ENCODE measurements at places on chromosomes 6 and 20. TPM values are rescaled to one million over a fixed set of nuclear protein-coding genes. Genes with fewer than 3 reads are reported as not detected.

CALHM4 gene
- not detected for total RNA-seq

MCHR2 gene
- total RNA-seq = not detected

RCAN2 gene
- 0.74 TPM for total RNA-seq

L3MBTL1 gene
- 15.3 TPM for total RNA-seq

COL20A1 gene
- not detected for total RNA-seq

SPDEF gene
- not detected for total RNA-seq

ZNF165 gene
- total RNA-seq = 2.1 TPM

C20orf144 gene
- 0.23 TPM for total RNA-seq

SNAP25 gene
- total RNA-seq = 0.12 TPM

BLTP3A gene
- 11.1 TPM for total RNA-seq

EYA2 gene
- not detected for total RNA-seq

CSNK2A1 gene
- 202 TPM for total RNA-seq

RPL7L1 gene
- 125 TPM for total RNA-seq

BNIP5 gene
- not detected for total RNA-seq

GPR63 gene
- 0.41 TPM for total RNA-seq

- no peak for DNase-seq
Measured at GRCh38 chr6:7242835-7243178, 70.2 kb downstream of the SSR1 start.

GRCh38 chr20:58634521-58635278 is 16.4 kb upstream of the STX16 start:
- DNase-seq = peak; percentile 54

- no peak for DNase-seq
Measured at GRCh38 chr6:134182528-134182927, 130.1 kb upstream of the SLC2A12 start.

DNA sequence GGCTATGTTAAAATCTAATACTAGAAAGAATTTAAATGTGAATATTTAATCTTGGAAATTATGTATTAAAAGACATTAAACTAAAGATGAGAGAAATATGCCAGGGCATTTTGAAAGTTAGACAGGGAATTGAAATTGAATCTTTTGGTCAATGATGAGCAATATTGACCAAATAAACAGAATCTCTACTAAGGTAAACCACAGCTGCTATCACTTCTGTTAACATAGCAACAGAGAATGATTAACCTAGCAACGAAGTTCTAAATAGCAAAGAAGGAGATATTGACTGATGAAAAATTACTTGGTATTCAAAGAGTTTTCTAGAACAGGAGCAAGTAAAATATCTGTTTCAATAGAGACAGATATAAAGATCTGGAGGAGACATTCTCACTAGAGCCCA is 45.2 kb upstream of the RSPO3 start:
- DNase-seq = no peak

DNA sequence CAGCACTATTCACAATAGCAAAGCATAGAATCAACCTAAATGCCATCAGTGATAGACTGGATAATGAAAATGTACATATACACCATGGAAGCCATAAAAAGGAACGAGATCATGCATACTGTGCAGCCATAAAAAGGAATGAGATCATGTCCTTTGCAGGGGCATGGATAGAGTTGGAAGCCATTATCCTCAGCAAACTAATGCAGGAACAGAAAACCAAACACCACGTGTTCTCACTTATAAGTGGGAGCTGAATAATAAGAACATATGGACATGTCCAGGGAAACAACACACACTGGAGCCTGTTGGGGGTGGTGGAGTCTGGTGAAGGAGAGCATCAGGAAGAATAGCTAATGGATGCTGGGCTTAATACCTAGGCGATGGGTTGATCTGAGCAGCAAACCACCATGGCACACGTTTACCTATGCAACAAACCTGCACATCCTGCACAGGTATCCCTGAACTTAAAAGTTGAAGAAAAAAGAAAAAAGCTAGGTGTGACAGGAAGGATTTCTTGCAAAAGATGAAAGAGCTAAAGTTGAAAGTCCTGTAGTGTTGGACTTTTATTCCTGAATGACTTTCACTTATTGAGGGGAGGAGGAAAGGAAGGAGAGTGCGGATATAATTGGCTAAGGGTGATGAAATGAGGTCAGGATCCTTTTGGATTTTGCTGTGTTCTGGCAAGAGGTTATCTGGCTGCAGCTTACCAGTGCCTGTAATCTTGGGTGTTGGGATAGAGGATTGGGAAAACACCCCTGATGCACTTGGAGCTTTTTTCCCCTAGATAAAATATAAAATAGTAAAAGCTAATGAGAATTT is 8.5 kb downstream of the TRMT11 start:
- no peak for DNase-seq

DNA sequence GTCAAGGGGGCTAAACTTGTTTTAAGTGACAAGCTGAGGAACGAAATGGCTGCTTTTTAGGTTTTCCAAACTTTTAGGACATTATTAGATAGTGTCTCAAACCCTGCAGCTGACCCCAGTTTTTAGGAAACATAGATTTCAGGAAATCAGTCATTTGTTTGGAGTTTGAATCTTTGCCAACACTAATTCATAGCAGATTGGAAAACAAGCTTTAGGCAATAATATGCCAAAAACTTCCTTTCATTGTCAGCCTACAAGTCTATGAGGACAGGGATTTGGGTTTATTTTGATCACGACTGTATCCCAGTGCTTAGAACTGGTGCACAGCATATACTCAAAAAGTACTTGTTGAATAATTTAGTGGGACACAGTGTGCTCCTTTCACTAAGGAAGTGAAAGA is 123.2 kb downstream of the TINAG start:
- DNase-seq = no peak

GRCh38 chr6:54060286-54060685 is 51.0 kb upstream of the MLIP start:
- DNase-seq = no peak

- no peak for DNase-seq
Measured at GRCh38 chr6:14867802-14868201, 378.1 kb upstream of the JARID2 start.

- DNase-seq = peak; percentile 8
Measured at GRCh38 chr6:82248273-82248735, 760 bp upstream of the IBTK start.

GRCh38 chr6:158660333-158660754 is 10.5 kb downstream of the SYTL3 start:
- no peak for DNase-seq

DNA sequence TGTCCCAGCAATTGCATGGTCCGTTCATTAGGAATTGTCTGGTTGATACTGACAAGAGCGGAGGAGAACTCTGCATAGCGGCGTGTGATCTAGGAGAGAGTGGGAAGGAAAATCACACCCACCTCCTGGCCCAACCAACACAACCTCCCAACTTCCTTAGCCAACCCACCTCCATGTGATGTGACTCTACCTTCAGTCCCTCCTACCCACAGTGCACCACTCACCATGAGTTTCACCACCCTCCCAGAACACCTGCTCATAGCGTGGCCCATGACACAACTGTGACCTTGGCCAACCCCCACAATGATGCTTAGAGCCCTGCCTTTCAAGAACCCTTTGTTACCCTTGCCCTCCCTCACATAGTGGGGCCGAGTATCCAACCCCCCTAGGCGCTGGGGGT is 7.7 kb downstream of the VPS52 start:
- DNase-seq = no peak

DNA sequence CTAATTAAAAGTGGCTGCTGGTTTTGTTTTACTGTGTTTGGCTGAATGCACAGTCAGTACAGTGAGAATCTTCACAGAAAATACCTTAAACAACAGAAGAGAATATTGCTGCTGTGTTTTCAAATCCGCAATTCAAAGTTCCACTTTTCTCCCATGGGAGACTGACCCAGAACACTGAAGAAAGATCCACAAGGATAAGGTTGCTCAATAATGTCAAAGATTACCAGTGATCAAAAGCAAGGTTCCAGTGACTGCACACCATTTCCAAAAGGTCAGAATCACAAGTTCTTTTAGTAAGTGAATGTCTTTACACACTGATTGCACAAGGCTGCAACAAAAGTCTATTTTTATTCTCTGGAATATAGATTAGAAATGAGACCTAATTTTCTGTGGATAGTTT is 82.3 kb downstream of the EPHA7 start:
- no peak for DNase-seq

DNA sequence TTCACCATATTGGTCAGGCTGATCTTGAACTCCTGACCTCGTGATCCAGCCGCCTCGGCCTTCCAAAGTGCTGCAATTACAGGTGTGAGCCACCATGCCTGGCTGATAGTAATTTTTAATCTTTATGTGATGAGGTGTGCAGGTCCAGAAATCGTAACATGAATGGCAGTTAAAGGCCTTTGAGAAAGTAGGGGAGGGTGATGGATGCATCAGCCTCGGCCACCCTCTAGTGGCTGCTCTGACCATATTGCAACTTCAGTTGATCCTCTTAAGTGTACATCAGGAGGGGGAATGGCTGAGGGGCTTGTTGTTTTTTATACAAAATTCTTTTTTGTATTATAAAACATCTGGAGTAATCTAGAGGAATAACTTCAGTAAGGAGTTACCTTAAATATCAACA is 193.0 kb downstream of the ZFAND3 start:
- DNase-seq = no peak

GRCh38 chr6:117463762-117464665 is 18.5 kb upstream of the DCBLD1 start:
- no peak for DNase-seq

DNA sequence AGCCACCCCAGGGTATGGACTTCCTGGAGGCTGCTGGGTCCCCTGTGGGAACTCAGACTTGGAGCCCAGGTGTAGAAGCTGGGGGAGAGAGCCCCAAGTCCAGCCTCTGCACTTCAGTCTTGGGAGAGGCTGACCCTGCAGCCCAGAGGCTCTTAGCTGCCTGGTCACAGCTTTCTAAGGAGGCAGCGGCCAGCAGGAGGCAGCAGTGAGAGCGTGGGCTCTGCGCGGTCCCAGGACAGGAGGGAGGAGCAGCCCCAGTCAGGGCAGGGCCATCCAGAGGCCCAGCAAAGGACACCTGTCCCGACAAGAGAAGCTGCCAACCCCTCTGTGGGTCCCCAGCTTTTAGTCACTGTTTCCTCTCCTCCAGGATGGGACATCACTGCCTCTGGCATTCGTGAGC is 9.4 kb downstream of the TREML2 start:
- DNase-seq = peak; percentile 47

- peak; percentile 68 for DNase-seq
Measured at GRCh38 chr20:44215125-44215524, 4.6 kb upstream of the OSER1 start.

- DNase-seq = no peak
Measured at GRCh38 chr20:48054051-48054450, 268.8 kb upstream of the SULF2 start.

GRCh38 chr6:17630511-17631073 is 30.5 kb downstream of the FAM8A1 start:
- no peak for DNase-seq

- no peak for DNase-seq
Measured at GRCh38 chr6:135145063-135145800, 35.9 kb upstream of the MYB start.

DNA sequence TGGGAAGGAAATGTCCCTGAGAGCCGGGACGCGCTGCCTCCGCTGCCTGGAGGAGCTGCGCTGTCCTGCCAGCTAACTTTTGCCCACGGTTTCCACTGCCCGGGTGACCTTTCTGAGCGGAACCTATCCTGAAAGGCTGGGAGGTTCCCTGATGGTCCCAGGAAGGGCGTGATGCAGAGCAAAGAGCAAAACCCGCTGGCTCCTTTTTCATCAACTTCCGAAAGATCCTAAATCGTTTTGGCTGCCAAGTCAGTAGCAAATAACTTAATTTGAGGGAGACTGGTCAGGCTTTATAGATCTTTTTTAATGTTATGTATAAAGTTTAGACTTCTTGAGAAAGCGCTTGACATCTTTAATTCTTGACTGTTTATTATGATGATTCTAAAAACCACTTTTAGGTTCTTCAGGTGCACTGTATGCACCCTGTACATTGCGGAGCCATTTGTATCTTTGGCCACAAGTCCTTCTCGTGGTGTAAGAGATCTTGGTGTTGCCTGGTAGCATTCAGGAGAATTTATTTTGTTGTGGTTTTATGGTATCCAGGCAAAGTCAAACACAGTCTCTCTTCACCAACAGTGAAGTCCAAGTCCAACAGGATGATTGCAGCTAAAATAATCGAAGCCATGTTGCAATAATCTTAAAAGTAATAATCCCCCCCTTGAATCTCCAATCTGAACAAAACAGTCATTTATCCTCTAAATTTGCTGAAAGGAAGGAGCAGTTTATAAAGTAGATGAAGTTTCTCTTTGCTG is at the start of gene SYNE1:
Gene SYNE1 (minus strand): TSS at position 67 of the 752 bp plus-strand sequence. CDS start 9,031 bp downstream, outside the sequence.
- DNase-seq = no peak

- DNase-seq = no peak
Measured at GRCh38 chr6:159807150-159807858, 7.2 kb downstream of the PNLDC1 start.

- DNase-seq = no peak
Measured at GRCh38 chr20:40967700-40968099, 60.9 kb upstream of the TOP1 start.

GRCh38 chr6:111745636-111746035 is 127.6 kb downstream of the FYN start:
- DNase-seq = no peak

DNA sequence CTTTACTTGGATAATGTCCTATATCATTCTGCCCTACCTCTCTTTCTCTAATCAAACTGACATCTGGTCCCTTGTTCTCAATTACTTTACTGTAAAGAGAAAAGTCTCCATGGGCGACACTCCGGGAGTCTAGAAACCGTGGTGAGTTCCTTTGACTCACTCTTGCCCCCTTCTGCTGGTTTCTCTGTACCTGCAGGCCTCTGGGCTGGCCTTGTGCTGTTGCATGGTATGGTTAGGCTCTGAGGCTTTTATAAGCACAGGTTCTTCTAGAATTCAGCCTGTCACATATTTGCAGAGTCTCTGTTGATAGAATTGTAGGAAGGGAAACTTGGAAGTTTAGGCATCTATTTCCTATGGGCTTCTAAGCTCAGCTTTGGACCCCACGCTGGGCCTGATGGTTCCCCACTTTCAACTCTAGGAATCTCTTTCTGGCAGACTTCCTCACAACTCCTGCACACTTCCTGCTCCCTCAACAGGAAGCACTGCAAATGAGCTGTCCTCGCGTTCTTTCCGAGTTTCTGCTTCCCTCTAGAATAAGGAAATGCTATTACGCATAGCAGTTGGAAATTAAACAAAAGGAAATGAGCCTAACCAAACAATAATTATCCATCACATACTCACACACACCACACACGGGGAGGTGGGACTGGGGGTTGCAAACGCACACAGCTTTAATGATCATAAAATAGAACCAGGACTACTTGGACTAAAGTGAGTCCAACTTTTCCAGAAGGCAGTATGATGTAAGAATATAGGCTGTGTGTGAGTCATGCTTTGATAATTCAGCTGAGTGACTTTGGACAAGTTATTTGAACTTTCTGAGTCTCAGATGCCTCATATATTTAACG is 683.3 kb downstream of the QKI start:
- DNase-seq = no peak

DNA sequence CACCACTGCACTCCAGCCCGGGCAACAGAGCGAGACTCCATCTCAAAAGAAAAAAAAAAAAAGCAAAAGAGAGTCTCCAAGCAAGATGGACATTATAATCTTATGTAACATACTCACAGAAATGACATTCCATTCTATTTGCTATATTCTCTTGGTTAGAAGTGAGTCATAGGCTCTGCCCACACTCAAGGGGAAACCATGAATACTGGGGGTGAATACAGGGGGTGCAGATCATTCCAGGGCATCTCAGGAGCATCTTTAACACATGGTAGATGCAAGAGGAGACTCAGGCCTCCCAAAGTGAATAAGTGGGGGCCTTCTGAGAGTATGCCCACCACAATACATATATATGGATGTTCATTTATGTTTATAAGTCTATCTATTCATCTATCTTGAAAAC is 18.3 kb upstream of the RANBP9 start:
- no peak for DNase-seq

All from activated naive CD4-positive, alpha-beta T cell treated with anti-CD3 and anti-CD28 coated beads, Interleukin-2, amount 50 U/mL, for 72 hours (primary cell).